ENCODE measurements at places on chromosomes 7 and 10.
A peak's percentile ranks its signal among the peaks of the same experiment; 100 is the strongest.

DNA sequence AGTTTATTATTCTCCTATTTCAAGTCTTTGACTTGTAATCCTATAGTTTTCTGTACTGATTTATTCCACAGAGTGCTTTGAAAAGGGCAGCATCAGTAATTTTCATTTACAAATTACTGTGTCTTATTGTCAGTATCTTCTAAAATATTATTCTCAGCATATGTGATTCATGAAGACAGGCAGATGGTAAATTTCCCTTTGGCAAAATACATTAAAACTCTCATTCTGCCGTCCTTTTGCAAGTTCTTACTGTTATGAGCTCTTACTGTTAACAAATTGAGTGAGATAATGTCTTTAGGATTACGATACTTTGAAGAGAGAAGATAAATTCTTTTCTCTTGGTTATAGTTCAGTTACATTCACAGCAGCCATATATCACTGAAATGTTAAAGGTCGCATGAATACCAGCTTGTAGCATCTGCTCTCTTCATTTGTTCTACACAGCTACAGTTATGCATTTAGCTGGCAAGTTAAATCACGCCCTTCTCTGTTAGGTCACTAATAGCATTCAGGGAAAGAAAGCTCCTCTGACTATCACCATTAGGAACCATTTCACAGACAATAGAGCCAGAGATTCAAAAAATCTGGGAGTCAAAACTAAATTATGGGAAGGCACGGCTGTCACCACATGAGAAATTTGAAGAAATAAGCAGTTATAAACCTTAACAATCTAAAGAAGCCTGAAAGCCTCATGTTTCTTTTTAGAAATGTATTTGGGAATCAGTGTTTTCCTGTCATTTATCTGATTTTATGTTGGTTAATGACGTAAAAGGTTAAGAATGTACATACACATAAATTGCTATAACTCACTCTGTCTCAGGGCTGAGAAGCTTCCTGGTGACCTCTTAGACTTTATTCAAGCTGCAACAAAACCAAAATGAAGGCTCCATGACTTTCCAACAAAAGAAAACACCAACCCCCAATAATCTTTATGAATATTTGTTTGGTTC, 109.6 kb upstream of the SP4 start:
- no peak for DNase-seq

DNA sequence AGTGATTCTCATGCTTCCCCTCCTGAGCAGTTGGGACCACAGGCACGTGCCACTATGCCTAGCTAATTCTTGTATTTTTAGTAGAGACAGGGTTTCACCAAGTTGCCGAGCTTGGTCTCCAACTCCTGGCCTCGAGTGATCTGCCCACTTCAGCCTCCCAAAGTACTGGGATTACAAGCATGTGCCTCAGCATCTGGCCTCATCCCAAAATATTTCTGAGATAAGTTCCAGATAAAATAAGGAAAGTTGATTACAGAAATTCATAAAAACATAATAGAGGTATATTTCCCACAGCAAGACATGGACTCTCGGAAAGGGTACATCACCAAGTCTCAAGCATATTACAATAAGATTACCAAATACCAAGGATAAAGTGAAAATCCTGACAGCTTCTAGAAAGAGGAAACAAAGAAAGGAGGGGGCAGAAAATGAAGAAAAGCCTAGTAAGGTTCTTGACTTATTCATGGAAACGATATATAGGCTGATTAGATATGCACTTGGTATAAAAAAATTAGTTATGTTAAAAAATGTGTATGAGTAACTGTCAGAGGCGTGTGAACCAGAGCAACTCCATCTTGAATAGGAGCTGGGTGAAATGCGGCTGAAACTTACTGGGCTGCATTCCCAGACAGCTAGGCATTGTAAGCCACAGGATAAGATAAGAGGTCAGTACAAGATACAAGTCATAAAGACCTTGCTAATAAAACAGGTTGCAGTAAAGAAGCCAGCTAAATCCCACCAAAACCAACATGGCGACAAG, 35.0 kb downstream of the IQUB start:
- DNase-seq = no peak

GRCh38 chr10:70585578-70586169, 16.9 kb downstream of the PRF1 start:
- DNase-seq = no peak

DNA sequence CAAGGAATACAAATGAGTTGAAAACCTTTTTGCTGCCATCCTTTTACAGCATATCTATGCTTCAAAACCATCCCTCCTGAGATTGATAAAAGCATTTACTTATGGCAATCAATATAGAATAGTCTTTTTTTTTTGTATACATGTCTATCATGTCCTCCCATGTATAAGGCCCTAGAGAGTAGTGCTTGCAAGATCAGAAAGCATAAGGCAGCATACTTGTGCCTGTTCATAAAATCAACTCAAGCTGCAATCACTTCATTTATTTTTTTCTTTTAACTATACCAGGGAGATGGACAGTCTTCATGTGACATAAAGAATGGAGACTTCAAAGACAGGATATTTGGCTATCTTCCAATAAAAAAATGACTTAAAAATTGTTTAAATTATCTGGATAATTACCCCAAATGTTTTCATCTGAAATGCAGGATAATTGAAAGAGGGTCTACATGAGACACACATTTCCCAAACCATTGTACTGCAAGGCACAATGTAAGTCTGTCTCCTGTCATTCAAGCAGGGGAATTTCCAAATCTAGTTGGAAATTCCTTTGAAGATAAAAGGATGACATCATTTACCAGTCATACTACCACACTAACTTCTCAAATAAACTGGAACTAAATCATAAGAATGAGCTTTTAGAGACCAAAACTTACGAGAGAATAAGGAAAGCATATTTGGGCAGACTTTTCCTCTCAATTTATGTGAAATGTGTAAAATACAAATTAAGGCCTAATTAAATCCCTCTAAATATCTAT, 22.5 kb downstream of the LRRN3 start:
- DNase-seq = peak; percentile 77

GRCh38 chr7:30028749-30029635, 780 bp downstream of the PLEKHA8 start:
- peak; percentile 14 for DNase-seq
